ENCODE measurements at places on chromosomes 11 and 22.

GRCh38 chr11:123945132-123945531 lies 1.5 kb upstream of the OR6T1 start:
- no peak for DNase-seq

DNA sequence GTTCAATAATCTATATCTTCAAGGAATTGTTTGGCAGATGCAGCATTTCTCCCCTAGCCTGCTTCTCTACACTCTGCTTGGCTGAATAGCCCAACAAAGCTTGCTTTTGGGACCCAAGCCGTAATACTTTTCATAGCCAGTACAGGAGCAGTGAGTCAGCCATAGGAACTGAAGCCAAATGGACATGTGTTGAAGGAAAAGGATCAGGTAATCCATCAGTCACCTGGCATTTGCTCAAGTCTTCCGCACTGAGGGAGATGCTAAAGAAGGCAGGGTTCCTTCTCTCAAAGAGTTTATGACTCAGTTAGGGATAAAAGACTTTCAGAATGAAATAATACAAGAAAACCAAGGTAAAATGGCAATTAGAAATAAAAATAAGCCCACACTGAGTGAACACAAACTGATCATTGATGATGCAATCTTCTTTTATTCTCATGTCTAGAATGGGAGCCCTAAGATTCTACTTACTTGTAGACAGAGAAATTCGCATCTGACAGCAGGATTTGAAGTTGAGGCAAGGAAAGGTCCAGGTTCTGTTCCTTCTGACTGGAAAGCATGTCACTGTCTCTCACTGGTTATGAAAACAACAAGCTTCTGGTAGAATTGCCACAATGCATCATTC lies 13.2 kb downstream of the C11orf87 start:
- DNase-seq = no peak

DNA sequence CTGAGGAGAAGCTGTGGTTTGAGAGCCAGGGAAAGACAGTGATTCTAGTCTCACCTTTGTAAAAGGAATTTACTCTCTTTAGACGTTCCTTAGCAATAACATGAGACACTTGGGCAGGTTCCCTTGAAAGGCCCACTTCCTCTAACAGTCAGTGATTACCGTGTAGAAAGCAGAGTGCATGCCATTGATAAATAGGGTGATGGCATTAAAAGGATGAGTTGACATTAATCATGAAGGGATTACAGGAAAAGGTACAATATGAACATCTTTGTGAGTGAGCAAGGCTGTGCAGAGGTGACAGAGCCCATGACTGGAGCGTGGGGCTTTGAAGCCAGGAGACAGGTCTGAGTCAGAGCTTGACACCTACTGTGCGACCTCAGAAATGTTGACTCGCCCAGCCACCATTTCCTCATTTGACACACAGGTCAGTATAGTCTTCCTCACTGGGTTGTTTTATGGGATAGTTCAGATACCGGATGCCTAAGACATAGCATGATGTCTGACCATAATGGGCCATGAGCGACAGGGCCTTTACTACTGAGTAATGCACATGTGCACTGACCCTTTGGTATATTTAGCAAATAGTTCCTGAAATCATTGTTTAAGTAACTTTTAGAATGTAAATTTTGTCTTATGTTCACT lies 341.7 kb upstream of the MTNR1B start:
- DNase-seq = no peak

DNA sequence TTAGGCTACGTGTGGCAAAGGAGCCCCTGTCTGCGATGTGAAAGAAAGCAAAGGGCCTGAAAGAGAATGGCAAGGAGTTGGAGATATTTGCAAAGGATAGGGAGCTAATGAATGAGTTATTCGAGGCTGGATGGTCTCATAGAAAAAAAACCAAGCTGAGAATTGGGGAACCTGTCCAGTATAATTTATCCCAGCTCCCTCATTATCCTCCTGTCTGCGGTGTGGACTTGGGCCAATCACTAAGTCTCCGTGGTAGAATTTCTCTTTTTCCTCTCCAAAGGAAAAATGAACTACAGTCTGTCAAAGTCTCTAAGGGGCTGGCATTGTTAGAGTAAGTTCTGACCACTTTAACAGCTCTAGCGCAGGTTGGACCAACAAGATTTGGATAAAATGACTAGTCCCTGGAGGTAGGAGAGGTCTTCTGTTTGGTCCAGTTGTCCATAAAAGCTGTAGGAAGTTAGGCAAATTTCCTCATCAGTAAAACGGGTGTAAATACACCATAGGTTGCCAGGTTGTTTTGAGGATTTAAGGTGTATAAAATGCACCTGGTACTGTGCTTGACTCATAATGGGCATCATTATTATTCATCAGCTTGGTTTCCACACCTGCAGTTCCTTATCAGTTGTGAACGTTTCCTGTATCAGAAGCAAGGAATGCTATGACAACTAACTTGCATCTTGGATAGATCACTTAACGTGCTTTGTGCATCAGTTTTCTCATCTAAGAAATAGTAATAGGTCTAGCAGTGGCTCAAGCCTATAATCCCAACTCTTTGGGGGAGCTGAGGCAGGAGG lies 10.3 kb upstream of the CDON start:
- no peak for DNase-seq

GRCh38 chr22:39277142-39277607 lies 32.4 kb upstream of the PDGFB start:
- no peak for DNase-seq

- DNase-seq = no peak
Measured at GRCh38 chr11:22336587-22336986, 1.6 kb upstream of the SLC17A6 start.
